Esophagus squamous epithelium (tissue), 5 donors: ENCODE measurements at places on chromosomes 3 and 15.

- DNase-seq, result no peak
Measured at GRCh38 chr3:35932995-35933394, 293.7 kb downstream of the ARPP21 start.

DNA sequence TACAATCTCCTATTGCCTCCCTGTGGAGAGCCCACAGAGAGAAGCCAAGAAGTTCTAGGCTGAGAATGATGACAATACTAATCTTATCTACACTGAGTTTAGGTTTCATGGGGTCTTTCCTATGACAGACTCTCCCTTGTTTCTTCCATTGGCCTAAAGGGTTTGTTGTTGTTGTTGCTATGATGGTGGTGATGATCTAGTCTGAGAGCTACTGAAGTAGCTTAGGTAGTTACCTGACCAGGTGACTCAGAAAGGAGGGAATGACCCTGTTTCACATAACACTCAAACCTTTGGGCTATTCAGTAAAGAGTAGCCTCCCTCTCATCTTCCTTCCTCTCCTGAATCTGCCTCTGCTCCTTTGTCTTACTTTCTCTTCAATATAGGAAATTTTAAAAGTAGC is 170.2 kb downstream of the GMNC start:
- DNase-seq, result no peak

DNA sequence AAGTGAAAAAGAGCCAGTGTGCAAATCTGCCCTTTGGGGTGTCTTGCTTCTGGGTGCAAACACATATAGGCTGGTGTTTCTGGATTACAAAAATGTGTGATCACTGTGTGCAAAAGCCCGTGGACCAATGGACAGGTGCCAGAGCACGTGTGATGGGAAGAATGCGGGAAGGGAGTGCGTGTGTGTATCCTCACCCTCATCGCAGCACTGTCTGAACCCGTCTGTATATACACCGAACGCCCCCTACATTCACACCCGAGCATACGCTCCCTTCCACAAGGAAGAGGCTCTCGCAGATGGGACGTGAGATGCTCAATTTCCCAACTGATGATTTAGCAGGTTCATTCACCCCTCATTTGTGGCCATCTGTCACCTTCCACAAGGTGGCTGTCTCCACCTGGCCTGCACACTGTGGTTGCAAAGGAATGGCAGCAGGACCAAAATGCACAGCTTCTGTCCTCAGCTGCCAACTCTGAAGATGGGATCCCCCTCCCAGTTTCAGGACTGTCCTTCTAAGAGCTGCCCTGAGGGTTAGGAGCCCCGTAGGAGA is 19.4 kb upstream of the SLC6A1 start:
- no peak for DNase-seq

DNA sequence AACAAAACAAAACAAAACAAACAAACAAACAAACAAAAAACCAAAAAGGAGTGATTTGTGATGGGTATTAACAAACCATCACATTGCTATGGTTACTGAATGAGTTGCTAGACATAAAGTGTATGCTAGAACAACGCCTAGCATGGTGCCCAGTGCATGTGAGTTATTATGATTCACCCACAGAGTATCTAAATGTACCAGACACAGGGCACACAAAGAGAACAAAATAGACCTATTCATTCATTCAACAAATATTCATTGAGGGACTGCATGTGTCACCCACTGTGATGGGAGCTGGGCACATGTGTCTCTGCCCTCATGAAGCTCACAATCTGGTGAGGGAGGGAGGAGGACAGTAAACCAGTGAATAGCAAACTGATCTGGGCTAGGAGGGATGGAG is 11.6 kb upstream of the ACAN start:
- DNase-seq, result no peak

- DNase-seq, result no peak
Measured at GRCh38 chr3:72164635-72164978, 379.7 kb upstream of the PROK2 start.

DNA sequence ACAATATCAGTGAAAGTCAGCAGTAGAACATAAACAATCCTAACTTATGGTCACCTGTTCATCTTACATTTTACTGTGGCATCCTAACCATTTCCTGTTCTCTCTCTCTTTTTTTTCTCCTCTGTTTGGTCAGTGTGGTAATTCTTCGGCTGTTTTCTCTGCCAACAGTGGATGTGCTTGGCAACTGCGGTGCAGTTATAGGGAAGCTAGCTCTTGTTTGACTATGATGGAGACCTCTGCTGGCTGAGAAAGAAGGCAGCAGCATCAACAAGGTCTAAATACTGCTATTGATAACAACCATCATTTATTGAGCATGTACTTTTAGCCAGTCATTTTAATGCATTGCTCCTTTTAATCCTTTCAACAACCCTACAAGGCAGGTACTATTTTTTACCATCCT is 723 bp upstream of the DRD3 start:
- DNase-seq, result no peak

- no peak for DNase-seq
Measured at GRCh38 chr3:184739594-184740505, 28.0 kb upstream of the MAGEF1 start.

DNA sequence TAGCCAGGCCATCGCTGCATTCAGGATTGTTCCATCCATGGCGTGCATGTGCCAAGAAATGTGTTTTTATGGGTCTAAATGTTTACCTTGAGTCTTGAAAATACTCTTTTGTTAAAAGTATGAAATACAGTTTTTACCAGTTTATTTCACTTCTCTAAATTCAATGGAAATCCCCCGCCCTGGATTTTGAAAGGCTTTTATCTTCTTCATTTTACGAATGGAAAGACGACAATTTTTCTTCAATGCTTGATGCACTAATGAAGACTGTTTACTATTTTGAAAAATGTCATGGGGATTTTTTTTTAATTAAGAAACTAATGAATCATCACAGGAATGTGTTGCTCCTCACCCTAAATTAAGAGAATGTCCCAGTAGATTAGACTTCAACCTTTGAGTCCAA is 83.5 kb downstream of the FAM81A start:
- DNase-seq, result no peak

DNA sequence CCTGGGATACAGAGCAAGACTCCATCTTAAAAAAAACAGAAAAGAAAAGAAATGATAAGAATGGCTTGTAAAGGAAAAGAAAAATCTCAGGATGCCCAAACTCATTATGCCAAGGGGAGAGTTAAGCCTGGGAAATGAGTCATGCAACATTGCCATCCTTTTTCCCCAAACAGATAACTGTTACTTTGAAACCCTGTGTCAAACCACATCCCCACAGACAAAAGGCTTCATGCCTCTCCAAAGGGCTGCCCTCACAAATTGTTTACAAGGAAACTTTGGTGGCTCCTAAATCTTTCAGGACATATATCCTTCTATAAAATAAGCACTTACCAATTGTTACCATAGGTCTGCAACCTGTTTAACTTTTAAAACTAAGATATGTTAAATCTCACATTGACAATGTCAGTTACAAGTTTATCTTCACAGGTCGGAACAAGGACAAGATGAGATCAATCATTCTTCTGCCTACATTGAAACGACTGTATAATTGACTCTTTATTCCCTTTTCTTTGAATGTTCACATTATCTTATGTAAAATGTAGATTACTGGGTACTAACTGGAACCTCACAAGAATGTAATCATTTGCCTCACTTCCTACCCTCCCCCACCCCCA is 18.6 kb upstream of the SENP7 start:
- no peak for DNase-seq

DNA sequence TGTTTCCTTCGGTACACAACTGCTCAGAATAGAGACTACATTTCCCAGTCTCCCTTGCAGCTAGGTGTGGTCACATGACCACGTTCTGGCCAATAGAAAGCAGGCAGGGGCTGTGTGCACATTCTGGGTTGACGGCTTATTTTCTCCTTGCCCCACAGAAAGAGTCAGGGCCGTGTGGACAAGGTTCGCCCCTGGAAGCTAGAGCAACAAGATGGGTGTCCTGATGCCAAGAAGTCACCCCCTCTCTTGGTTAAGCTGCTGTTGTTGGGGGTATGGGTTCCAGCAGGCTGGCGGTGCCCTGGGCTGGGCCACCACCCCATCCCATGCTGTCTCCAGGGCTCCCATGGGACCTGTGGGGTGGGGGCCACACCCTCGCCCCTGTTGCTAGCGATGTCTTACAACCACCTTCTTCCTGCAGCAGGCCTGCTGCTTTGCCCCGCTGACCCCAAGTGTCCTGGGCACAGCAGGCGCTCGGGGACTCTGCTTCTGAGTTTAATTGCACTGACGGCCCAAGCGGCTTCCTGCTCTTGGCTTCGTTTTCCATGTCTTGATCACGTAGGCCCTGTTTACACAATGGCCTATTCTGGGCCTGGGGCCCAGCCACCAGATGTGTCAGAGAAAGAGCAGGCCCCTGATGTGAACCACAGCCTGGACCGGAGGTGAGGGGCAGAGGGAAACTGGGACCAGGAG is 24.9 kb downstream of the ABTB1 start:
- DNase-seq, result peak; percentile 29

- no peak for DNase-seq
Measured at GRCh38 chr3:148243609-148244008, 454.1 kb upstream of the AGTR1 start.

DNA sequence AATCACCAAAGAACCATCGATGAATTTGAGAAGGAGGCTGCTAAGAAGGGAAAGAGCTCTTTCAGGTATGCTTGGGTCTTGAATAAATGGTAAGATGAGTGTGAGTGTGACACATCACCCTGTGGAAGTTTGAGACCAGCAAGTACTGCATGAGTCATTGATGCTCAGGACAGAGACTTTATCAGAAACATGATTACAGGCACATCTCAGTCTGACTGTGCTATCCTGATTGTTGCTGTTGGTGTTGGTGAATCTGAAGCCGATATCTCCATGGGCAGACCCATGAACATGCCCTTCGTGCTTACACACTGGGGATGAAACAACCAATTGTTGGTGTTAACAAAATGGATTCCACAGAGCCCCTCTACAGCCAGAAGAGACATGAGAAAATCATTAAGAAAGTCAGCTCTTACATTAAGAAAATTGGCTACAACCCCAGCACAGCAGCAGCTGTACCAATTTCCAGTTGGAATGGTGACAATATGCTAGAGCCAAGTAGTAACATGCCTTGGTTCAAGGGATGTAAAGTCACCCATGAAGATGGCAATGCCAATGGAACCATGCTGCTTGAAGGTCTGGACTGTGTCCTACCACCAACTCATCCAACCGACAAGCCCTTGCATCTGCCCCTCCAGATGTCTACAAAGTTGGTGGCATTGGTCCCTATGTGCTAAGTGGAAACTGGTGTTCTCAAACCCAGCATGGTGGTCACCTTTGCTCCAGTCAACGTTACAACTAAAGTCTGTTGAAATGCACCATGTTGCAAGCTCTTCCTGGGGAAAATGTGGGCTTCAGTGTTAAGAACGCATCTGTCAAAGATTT is 20.5 kb downstream of the TM4SF4 start:
- no peak for DNase-seq

DNA sequence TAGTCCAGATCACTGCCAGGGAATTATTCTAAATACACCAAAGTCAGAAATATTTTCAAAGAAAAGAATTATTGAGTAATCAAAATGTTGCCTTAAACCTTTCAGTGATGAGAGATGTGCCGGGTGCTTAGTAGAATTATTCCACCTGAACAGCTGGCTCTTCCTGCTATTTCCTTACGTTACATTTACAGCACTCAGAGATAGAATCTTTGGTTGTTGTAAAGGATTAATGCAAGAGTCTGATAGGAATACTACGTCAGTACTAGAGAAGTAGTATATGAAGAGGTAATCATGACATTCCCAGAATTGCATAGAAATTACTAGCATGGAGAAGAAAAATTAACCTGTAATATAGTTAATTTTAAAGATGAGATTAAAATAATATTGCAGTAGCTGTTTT is 50.9 kb upstream of the ZDHHC23 start:
- DNase-seq, result no peak

DNA sequence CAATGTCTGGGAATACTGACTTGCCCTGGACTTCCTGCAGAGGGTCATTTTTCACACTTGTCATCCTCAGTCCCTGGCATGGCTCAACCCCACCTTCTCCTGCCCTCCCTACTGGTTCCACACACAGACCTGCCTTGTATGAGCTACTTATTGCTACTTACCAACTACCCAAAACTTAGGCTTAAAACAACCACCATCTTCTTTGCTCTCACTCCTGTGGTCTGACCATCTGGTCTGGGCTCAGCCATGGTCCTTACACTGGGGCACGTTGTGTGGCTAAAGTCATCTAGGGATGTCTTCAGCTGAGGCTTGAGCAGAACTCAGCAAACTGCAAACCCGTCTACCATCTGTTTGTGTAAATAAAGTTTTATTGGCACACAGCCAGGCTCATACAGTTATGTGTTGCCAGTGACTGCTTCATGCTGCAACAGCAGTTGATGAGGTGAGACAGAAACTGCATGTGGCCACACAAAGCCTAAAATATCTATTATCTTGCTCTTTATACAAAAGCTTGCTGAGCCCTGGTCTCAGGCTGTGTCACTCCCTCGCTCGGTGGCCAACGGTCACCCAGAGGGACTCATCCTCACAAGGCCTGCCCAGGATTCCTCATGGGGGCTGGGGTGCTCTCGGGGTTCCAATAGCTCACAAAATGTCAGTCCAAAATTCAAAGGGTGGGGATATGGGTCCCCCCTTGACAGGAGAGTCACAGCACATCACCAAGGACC is 43.5 kb downstream of the KLF15 start:
- no peak for DNase-seq

DNA sequence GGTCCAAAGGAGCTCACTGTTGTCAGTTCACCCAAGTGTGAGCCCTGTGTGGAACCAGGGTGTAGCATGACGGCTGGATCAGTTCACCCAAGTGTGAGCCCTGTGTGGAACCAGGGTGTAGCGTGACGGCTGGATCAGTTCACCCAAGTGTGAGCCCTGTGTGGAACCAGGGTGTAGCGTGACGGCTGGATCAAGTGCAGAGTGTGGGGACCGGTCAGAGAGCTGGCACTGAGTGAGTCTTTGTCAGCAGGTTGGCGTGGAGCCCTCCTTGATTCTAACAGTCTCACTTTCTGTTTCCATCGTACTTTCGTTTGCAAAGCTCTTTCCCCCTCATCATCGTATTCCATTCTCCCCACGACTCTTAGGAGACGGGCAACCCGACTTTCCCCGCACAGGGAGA is 57.9 kb upstream of the DLG1 start:
- DNase-seq, result no peak

DNA sequence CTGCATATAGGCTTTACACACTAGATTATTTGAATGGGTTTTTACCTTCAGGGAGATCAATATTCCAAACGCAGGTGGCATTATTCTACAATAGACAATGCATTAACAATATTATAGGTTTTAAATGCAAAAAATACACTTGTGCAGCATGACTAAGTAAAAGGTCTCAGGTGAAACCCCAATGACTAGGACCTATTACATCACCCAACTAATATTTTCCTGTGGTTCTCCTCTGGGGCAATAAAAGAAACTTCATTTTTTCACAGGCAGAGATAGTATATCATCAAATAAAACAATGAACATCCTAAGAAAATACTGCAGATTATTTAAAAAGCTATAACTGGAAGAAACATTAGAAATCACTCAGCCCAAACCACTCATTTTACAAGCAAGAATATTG is 375.3 kb downstream of the ROBO1 start:
- no peak for DNase-seq

- DNase-seq, result no peak
Measured at GRCh38 chr3:110262896-110263295, 808.7 kb upstream of the NECTIN3 start.
